ENCODE measurements at places on chromosomes 6 and 20. TPM values are rescaled to one million over a fixed set of nuclear protein-coding genes. Genes with fewer than 3 reads are reported as not detected.

DLL1 gene
- 0.86 TPM for total RNA-seq

SYTL3 gene
- 1.3 TPM for total RNA-seq

CLVS2 gene
- not detected for total RNA-seq

CTCFL gene
- not detected for total RNA-seq

CEP162 gene
- total RNA-seq, result 6.0 TPM

LIN28B gene
- 5.6 TPM for total RNA-seq

TM9SF4 gene
- 43.5 TPM for total RNA-seq

TREM1 gene
- not detected for total RNA-seq

CALHM6 gene
- total RNA-seq, result not detected

PSORS1C1 gene
- 3.0 TPM for total RNA-seq

RAET1E gene
- under 0.01 TPM for total RNA-seq

- DNase-seq, result no peak
These were observed 33.3 kb downstream of the FAM50B start for GRCh38 chr6:3882431-3882830.

DNA sequence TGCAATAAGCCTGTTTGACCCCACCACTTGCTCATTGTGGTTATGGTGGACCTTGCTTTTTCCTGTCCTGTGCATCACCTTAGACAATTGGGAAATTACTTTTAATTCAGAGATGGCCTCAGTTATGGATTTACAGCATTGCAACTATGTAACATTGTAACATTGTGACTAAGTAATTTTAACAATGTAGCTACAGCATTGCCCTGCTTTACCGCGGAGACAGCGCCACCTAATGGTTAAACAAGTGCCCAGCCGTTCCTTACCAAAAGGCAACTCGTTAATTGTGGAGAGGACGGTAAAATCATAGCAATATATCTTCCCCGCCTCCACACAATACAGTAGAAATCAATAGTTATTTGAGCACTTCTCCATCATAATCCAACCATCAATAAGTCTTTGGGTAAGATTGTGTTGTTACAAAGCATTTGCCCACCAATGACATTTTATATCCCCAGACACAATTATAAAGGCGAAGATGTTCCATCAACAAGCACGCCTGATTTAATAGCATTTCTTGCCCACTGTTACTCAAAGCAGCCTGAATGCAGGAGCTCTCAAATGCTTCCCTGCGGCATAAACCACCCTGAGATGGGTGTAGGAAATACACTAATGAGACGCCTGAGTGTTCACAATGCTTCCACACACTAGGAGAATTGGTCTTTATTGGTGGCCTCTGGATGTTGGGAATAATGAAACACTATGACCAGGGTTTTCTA lies 93.7 kb downstream of the PROKR2 start:
- peak; percentile 67 for DNase-seq

- DNase-seq, result no peak
These were observed 578.5 kb downstream of the BMP2 start for GRCh38 chr20:7346026-7346425.

GRCh38 chr20:62488470-62488869 lies 12.7 kb upstream of the GATA5 start:
- no peak for DNase-seq

DNA sequence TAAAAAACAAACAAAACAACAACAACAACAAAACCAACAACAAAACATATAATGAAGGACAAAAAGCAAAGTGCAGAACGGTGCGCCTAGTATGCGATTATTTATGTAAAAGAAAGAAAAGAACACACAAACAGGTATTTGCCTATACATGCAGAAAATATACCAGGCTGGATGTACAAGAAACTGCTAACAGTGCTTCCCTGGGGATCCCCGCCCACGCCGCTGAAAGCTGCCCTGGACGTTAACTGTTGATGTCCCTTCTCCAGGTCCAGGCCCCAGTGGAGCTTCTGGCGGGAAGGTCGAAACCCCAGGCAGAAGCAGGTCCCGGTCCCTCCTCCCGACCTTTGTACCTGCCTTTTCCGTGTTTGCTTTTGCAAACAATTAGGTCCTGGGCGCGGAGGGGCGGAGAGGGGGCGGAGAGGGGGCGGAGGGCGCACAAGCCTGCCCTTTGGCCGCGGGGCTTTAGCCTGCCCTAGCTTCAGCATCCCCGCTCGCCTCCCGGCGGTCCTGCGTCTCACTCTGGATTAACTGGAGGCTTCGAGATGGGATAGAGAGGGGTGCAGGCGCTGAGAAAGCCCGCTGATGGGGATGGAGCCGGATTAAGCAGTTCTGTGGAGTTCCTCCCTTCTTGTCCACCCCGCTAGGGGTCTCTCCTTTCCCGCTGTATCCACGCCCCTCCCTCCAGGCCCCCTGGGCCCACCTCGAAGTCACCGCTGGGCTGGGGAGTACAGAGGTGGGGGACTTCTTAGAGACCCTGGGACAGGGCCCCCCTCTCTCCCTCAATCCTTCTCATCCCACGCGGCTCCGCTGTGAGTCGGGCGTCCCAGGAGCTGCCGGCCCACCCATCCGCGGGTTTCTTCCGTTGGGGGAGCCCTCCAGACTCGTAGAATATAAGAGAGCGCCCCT lies 8.2 kb upstream of the AHCY start:
- no peak for DNase-seq

GRCh38 chr20:50413088-50413500 lies 97.1 kb upstream of the PTPN1 start:
- peak; percentile 89 for DNase-seq

- DNase-seq, result no peak
These were observed 15.4 kb downstream of the GLO1 start for GRCh38 chr6:38687549-38687948.

GRCh38 chr6:30019819-30020218 lies 41.2 kb upstream of the POLR1H start:
- DNase-seq, result no peak

DNA sequence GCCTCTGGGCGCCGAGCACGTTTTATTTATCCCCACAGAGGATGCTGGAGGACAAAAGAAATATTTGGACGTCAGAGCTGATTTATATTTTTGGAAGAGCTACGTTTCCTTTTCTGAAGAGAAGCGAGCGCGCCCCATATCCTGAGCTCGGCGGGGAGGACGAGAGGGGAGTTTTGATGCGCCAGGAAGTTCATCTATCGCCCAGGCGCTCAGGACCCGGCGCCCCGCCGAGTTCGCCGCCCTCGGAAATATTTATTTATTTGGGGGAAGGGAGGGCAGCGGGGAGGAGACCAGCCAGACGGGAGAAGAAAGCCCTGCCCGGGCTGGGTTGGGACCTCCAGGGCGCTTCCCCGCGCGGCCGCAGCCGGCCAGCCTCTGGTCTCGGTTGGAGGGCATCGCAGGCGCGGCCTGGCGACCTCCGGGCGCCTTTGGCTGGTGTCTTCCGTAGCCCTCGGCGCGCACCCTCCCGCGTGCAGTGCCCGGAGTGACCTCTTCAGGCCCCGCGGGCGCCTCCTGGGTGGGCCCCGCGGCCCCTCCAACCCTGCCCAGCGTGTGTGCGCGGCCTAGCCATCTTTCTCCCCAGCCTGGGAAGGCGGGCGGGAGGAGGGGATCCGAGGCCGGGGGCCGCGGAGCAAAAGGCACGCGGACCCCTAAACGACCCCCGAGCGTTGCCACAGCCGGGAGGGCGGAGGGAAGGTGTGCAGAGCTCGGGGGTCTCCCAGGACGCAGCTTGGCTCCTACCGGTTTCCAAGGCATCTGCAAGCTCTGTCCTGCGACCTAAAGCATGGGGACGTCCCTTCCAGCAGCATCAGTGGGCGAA lies 5.4 kb upstream of the FOXF2 start:
- DNase-seq, result no peak

GRCh38 chr20:36202891-36203338 lies 33.4 kb upstream of the AAR2 start:
- peak; percentile 40 for DNase-seq

GRCh38 chr6:114762145-114762544 lies 419.3 kb upstream of the HS3ST5 start:
- no peak for DNase-seq

- no peak for DNase-seq
These were observed 128.0 kb downstream of the UST start for GRCh38 chr6:148874698-148875293.

DNA sequence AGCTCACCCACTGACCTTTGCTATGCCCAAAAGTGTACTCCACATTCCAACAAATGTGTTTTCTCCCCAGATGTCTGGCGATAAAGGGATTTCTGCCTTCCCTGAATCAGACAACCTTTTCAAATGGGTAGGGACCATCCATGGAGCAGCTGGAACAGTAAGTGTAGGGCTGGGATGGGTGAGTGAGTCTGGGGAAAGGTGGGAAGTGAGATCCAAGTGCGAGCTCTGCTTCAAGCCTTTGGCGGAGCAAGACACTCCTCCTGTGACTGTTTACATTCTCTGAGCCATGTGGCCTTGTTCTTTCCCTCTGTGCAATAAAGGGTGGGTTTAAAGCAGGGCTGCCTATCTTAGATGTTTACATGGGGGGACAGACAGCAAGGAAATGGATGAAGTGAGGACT lies 1.9 kb downstream of the UBE2C start:
- no peak for DNase-seq

GRCh38 chr6:170308761-170309160 lies 2.2 kb downstream of the FAM120B start:
- no peak for DNase-seq

DNA sequence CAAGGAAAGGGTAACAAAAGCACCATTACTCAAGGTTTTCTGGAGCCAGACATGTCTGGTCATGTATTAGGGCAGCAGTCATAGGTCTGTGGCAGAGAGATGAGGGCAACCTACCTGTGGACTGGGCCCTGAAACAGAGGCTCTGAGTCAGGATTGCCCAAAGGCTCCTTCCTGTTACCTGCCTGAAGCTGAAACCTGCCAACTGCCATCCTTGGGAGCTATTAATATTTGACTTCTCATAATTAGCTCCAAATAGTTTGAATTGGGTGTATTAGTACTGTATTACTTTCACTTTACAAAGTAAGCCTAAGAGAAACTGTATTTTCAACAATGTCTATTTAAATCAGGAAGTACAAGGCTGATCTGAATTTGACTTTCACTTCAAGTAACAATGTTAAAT lies 72.0 kb upstream of the TBX18 start:
- DNase-seq, result no peak

- no peak for DNase-seq
These were observed 3.7 kb downstream of the MAP3K4 start for GRCh38 chr6:160995271-160995670.

- DNase-seq, result peak; percentile 11
These were observed 380.0 kb upstream of the GJE1 start for GRCh38 chr6:141752677-141753076.

DNA sequence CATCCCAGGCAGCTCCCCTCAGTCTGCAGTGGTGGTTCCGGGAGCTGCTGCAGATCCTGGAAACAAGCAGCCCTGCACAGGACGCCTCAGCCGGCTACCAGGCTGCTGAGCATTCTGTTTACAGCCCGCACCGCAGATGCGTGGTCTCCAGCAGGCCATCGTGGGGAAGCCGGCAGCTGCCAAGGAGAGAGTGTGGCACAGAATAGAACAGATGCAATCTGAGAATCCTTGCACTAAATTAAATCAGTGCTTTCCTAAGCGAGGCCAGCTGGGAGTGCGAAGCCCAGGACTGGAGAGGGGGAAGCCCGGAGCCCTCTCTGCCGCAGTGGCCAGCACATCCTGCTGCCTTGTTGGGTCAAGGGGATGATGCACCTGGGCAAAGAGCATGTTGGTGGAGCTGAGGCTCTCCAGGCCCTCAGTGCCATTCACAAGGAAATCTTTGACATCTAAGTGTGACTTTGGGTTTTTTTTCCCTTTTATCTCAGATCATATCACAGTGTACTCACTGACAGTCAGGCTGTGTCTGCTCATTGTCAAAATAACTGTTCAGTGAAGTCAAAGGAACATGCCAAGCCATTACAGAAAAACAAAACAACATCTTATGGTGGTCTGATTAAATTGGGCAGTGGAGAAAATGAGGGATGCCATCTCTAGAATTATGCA lies 118.1 kb downstream of the SYNDIG1 start:
- DNase-seq, result no peak

DNA sequence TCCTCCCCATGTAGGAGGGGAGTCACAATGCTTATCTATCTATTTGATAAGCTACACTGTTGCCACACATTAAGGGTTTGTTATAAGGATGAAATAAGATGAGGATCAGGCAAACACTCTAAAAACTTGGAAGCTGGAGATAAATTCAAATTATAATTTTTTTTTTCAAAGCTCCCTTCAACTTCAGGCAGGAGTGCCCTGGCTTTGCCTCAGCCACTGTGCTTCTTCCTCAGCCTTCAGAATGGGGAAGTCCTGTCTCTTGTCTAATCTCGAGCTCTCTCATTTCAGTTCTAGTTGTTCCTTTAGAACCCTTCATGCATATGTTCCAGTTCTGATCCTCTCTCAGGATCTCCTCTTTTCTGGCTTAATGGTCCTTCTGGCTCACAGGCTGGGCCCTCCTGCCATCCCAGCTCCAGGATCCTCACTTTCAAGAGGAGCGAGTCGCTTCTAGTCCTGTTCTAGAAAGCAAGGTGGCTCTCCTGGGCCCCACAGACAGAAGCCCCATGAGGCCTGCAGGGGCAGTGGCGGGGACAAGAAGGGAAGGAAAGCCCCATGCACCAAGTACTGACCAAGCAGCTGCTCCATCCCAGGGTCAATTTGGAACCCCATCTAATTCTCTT lies 164.3 kb downstream of the VEGFA start:
- DNase-seq, result no peak

DNA sequence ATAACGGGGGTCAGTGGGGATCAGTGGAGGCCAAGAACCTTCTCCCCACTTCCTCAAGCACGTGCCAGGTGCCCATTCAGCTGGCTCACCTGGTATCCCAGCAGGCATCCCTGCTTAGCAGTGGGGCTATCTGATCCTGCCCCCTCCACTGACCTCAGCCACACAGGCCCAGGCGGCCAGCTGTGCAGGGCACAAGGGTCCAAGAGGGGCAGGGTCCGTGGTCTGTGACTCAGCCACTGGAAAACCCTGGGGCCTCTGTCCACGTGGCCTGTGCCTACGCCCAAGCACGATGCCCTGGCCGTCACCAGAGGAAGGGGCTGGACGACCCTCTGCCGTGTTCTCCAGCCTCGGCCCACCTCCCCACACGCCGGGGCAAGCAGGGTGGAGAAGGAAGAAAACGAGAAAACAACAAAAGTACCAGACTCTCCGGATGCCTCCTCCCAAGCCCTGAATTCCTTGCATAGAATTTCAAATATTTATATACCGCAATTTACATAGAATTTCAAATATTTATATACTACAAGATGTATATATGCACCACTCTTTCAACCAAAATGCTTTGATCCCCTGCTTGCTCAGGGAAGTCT lies 12.1 kb downstream of the PXDC1 start:
- peak; percentile 31 for DNase-seq
